ENCODE measurements at places on chromosomes 12 and 14.

- no peak for DNase-seq
These were observed 152.0 kb downstream of the DACT1 start for GRCh38 chr14:58789736-58790135.

- DNase-seq, result no peak
These were observed 40.6 kb downstream of the ANO2 start for GRCh38 chr12:5904441-5904840.

DNA sequence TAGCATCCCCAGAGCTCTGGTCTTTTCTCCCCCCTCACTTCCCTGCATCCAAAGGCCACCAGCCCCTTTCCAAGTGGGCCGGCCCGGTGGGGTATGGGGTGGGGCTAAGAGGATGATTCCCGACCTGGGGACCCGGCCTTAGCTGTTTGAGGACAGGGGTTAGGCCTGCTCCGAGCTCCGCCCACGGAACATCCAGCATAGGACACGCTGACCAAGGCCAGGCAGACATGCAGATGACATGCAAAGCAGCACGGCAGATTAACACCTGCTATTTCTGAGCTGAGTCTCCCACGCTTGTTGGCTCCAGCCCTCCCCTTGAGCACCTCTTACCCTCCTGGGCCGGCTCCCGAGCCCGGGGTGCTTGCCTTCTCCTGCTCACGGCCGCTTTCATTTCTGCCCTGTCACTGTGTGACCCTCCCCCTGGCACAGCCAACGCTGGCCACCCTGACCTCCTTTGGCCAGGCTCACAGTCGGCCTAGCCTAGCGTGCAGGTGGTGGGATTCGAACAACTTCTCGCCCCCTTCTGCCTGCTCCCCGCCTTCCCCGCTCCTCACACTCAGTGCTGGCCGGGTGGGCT lies 40.2 kb downstream of the TEAD4 start:
- no peak for DNase-seq

- no peak for DNase-seq
These were observed 74.6 kb downstream of the ZFP36L1 start for GRCh38 chr14:68718023-68718990.

DNA sequence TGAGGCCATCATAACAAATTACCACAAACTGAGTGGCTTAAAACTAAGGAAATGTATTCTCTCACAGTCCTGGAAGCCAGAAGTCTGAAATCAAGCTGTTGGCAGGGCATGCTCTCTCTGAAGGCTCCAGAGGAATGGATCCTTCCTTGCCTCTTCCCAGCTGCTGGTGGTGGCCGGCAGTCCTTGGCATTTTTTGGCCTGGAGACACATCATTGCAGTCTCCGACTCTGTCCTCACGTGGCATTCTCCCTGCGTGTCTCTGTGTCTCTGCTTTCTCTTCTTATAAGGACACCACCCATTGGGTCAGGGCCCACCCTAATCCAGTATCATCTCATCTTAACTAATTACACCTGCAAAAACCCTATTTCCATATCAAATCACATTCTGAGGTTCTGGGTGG lies 206.1 kb downstream of the SLC41A2 start:
- DNase-seq, result no peak

- DNase-seq, result no peak
These were observed 920.5 kb downstream of the NRXN3 start for GRCh38 chr14:79090641-79091180.

DNA sequence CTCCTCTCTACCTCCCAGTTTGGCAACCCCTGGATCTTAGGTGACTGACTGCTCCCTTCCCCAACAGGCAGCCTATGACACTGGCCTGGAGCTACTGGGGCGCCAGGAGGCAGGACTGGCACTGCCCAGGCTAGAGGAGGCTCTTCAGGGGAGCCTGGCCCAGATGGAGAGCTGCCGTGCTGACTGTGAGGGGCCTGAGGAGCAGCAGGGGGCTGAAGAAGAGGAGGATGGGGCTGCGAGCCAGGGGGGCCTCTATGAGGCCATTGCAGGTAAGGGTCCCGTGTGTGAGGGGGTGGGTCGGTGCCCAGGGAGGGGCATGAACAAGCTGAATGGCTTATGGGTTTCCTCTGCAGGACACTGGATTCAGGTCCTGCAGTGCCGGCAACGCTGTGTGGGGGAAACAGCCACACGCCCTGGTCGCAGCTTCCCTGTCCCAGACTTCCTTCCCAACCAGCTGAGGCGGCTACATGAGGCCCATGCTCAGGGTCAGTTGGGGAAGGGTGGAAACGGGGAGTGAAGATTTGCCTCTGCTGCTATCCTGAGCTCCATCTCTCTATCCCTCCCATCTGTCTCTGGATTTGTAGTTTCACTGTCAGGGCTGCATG lies 2.2 kb downstream of the P3H3 start:
- no peak for DNase-seq

DNA sequence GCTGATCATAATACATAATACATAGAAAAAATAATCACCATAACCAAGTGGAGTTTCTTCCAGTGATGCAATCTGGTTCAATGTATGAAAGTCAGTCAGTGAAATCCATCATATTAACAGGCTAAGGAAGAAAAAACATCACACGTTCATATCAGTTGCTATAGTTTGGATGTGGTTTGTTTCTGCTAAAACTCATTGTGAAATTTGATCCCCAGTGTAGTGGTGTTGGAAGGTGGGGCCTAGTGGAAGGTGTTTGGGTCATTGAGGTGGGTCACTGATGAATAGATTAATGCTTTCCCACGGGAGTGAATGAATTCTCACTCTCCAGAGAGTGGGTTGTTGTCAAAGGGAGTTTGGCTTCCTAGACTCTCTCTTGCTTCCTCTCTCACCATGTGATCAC lies 84.6 kb upstream of the PTGDR start:
- no peak for DNase-seq

GRCh38 chr12:115528466-115528865 lies 749.0 kb downstream of the MED13L start:
- no peak for DNase-seq
